IPS DF 19.7 (cell line): ENCODE measurements at places on chromosomes 2 and 18.

- DNase-seq: no peak
These were observed 95.1 kb upstream of the XPO1 start for GRCh38 chr2:61633250-61633649.

GRCh38 chr2:226327830-226328229 lies 471.8 kb downstream of the IRS1 start:
- no peak for DNase-seq

DNA sequence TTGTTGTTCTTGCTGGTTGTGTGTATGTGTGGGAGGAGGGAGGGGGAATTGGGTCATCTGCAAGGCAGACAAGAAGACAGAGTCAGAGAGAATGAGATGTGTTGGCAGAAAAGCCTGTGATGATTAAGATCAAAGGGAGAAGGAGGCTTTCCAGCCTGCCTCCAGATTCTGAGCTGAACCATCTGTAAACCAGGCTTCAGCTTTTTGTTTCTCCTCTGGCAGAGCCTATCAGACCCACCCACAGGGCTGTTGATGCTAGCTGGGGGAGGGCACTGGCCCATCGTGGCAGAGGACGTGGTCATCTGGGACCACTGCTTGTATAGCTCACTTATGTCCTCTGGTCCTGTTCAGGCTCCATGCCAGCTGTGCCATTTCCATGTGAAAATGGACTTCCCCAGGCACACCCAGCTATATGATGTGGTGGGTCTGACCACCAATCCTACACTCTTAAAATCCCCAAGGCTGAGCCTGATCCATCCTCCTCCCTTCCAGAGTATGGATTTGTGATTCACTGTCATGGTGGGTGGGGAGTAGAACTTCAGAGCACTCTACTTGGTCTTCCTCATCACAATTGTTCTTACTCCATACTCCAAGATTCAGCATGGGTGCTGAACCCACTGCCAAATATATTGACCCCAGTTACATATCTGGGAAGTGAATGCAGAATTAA lies 27.8 kb upstream of the COL6A3 start:
- DNase-seq: no peak

DNA sequence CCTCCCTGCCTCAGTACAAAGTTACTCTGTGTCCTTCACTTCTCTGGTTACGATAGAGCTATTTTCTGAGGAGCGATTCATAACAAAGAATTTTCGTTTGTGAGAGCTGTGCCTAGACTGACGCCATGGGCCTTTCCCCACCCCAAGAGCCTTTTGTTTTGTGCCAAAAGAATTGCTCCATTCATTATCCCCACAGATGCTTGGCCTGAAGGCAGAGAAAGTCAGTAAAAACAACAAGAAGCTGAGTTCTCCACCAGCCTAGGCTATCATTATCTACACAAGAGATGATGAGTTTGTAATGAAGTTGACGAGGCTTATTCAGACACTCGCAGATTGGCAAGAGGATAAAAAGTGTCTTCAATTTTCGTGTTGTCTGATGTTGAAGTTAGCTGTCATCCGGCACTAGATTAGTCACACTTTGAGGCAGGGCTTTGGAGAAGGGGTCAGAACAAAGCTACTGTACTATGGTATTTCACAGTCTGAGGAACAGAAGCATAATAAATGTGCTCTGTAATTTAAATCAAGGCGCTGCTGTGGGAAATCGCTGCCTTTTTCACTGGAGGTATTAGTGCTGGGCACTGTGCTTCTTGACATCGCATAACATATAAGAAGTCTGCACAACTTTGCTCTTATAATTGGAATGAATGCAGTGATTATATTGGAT lies 278.4 kb upstream of the FIGN start:
- DNase-seq: no peak

- no peak for DNase-seq
These were observed 280 bp upstream of the CYP1B1 start for GRCh38 chr2:38076152-38076709.

DNA sequence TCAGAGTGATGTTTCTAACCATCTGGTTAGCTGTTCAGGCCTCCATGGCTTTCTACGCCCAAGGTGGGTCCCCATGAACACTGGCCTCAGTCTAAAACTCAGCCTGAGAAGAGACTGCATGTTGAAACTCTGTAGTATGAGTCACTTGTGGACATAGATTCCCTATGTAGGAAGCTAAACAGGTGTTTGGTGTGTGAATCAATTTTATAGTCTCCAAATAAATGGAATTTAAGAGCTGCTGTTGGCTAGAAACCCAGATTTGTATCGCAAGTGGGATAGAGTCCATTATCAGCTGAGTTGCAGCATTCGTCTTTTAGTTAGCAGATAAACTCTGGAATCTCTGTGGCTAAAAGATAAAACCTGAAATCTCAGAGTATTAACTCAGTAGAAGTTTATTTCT lies 131.4 kb downstream of the KCNS3 start:
- DNase-seq: no peak

- DNase-seq: no peak
These were observed 92.9 kb downstream of the PXDN start for GRCh38 chr2:1651121-1652033.

DNA sequence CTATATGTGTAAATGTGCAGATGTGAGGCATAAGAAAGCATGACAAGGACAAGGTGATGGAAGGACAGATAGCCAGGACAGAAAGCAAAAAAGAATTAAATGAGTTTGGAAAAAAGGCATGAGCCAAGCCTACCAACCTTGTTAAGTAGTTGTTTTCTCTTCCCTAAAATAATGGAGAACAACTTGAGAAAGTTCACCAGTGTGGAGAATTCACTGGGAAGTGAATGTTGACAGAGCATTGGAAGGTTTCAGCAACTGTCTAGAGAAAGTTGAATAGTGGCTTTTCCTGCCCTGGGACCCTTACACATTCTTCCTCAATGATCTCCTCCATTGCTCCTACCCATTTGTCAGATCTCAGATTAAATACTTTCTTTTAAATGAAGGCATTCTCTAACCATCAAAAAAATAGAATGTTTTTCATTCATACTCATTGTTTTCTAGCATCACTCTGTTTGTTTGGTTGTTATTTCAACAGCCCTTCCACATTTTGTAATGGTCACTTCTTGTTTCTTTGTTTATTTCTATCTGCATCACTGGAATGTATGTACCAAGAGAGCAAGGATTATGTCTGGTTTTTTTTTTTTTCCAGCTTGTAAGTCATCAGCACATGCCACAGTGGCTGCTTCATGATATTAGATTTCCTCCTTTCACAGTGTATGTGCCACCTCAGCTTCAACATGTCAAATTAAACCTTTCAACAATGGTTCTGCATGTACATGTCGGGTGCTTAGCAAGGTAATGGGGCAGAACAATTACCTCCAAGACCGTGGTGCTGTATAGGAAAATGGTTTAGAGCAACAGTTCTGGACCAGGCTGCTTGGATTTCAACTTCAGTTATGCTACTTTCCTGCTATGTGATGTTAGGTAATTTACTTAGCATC lies 586.0 kb upstream of the VRK2 start:
- no peak for DNase-seq

GRCh38 chr18:69948919-69949537 lies 1.4 kb upstream of the CD226 start:
- DNase-seq: no peak

- DNase-seq: no peak
These were observed 24.8 kb downstream of the IGFBP2 start for GRCh38 chr2:216657980-216658379.

DNA sequence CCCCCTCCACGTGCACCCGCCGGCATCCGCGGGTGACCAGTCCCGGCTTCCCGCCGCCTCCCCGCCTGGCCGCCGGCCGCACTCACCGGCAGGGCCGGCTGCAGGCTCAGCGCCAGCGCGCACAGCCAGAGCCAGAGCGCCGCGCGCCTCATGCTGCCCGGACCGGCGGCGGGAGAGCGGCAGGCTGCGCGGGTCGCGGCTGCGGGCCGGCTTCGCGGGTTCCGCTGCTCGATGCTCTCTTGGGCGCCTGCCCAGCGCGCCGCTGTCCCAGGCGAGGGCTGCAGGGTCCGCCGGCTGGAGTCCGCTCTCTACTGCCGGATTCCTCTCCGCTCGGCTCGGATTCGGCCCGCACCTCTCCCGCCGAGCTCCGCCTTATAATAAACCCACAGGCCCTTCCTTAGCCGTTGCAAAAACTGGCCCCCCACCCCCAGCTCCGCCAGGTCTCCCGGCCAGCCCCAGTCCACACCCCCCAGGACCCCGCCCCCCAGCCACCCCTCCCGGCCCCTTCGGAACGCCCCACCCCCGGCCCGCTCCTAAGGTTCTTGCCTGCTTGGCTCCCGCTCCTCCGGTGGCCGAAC lies at the start of gene SDC1:
TSS of gene SDC1 (minus strand) at position 415 of the 578 bp plus-strand sequence. CDS start at position 152, 263 bp downstream.
- DNase-seq: no peak

- DNase-seq: no peak
These were observed 192.8 kb upstream of the PID1 start for GRCh38 chr2:229463841-229464346.

DNA sequence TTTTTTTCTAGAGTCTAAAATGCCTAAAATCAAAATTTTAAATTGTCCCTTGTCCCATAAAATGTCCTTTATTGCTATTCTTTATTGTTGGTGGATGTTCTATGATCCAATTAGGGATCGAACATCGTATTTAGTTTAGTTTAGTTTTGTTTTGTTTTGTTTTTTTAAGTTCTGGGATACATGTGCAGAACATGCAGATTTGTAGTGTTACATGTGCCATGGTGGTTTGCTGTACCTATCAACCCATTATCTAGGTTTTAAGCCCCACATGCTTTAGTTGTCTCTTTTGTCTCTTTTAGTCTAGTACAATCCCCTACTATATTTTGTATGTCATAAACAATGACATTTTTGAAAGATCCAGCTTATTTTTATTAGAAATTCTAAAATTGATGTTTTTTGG lies 8.8 kb upstream of the DSG1 start:
- no peak for DNase-seq

GRCh38 chr18:12079491-12080237 lies 14.0 kb upstream of the ANKRD62 start:
- no peak for DNase-seq

DNA sequence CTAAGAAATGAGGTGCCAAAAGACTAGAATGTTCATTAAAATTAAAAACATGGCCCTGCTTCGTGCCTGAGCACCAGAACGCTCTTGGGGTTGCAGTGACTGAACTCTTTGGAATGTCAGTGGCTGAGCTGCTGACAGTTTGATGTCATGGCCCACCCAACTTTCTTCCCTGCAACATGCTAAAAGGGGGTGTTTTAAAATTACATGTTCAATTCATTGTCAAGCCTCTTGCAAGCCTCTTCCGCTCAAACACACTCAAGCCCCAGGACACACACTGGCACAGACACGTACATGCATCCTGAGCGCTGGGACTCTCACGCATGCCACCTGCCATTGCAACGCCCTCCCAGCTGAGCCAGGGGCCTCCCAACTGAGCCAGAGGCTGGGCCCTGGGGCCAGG lies 12.6 kb downstream of the RUFY4 start:
- DNase-seq: no peak

DNA sequence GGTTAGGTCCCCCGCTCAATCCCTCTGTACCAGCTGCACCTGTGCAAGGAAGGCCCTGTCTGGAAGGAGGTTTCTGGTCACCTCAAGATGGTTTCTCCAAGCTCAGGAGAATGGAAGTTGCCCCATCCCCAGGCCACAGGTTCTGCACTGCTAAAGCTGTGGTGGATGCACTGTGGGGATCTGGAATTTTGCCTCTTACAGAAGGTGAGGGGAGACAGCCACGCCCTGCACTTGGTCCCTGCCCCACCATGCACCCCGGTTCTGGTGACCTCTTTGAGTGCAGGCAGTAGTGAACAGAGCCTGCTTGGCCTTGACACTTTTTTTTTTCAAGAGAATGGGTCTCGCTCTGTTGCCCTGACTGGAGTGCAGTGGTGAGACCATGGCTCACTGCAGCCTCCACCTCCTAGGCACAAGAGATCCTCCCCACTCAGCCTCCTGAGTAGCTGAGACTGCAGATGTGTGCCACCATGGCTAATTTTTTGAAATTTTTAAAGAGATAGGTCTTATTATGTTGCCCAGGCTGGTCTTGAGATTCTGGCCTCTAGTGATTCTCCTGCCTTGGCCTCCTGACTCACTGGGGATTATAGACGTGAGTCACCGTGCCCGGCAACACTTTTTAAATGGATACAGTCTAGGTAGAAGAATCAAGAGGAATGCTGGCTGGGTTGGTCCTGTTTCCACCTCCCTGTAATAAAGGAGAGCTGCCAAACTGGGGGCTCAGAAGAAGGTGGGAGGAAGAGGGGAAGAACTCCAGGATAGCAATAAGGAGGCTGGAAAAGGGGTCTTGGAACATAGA lies 5.8 kb upstream of the NT5DC4 start:
- no peak for DNase-seq

DNA sequence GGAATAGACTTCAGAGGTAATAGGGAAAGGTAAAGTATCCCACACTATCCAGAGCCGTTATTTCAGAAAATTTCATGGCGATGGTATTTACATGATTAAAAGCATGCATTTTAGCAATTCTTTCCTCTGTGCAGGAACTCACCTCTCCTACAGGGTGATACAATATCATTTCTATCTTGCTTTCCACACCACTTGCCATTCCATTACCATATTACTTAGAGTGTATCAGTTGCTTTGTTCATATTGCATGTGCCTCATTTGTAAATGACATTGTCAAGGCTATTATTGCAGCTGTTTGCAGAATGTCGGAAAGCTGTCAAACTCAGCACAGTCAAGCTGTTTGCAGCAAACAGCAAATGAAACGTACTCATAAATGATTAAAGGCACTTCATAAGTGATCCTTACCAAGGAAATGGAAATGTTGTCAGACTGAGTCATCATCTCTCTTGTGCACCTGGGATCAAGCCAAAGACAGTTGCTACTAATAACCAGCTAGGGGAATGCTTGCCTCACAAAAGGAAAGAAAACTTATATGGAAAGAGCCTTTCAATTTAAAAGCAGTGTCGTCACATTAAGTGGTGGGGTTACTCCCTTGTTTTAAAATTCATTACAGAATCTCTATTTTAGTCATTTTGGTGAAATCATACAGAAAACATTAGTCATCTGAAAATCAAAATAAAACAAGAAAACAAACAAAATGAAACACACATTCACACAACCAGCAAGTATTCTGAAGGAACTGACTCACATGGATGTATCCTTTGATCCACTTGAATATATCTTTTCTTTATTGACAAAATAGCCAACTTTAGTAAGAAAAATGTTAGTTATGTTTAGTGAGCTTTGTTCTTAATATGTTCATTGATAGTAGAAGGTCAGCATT lies 1064.1 kb upstream of the CNTNAP5 start:
- no peak for DNase-seq

- DNase-seq: no peak
These were observed 117.9 kb downstream of the PPP1R1C start for GRCh38 chr2:182103526-182103925.

DNA sequence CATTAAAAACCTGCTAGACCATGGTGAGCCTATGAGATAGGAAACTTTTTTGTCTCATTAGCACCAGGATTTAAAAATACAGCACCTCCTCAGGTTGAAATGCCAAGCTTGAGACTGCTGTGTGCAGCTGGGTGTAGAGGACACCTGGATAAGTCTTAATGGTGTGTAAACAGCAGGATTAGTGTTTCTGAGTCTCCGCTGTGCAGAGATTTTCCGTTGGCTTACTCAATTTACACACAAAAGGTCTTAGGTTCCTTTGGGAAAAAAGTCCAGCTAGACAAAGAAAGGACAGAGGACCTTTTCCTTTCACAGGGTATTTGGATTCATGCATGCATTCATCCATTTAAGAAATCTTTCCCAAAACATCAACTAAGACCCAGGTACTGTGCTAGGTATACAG lies 168.1 kb downstream of the NRXN1 start:
- DNase-seq: no peak
